ENCODE measurements at places on chromosomes 7 and 10. TPM values are rescaled to one million over a fixed set of nuclear protein-coding genes. Genes with fewer than 3 reads are reported as not detected.

Gene TDRD1
- not detected for total RNA-seq

Gene PLA2G12B
- total RNA-seq, result not detected

DNA sequence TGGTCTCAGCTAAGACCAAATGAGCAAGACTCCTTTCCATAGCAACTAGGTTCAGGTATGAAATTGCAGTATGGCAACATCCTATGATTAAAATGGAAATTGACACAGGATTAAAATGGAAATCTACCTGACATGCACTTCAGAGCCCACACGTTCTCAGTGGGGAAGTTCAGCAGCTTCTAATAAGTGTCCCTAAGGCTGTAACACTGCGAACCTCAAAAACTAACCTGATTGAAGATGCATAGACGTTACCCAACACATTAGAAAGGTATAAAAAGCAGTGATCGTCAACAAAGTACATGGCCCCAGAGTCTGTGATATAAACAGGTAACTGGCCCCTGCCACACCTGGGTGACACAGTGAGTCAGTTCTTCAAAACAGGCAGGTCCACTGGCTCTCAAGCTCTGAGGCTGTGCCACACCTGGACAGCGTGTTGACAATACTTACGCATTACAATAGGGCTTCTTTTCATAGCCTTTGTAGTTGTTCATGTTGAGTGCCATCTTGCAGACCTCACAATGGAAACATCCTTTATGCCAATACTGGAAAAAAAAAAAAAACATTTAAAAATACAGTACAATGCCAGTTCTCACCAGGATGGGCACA lies 274.9 kb upstream of the NEBL start:
- H3K36me3 ChIP-seq, result no peaks in the 10 kb centered on the region
- H3K27me3 ChIP-seq, result peaks cover 48% of the 10 kb centered on the region
- peaks cover 4% of the 10 kb centered on the region for H3K4me1 ChIP-seq

Gene GSDME
- 11.9 TPM for total RNA-seq

Gene FAM24B
- 4.5 TPM for total RNA-seq

Measured in stomach (tissue), 19 donors.